ENCODE measurements at places on chromosomes 3 and 15.
A peak's percentile ranks its signal among the peaks of the same experiment; 100 is the strongest.

DNA sequence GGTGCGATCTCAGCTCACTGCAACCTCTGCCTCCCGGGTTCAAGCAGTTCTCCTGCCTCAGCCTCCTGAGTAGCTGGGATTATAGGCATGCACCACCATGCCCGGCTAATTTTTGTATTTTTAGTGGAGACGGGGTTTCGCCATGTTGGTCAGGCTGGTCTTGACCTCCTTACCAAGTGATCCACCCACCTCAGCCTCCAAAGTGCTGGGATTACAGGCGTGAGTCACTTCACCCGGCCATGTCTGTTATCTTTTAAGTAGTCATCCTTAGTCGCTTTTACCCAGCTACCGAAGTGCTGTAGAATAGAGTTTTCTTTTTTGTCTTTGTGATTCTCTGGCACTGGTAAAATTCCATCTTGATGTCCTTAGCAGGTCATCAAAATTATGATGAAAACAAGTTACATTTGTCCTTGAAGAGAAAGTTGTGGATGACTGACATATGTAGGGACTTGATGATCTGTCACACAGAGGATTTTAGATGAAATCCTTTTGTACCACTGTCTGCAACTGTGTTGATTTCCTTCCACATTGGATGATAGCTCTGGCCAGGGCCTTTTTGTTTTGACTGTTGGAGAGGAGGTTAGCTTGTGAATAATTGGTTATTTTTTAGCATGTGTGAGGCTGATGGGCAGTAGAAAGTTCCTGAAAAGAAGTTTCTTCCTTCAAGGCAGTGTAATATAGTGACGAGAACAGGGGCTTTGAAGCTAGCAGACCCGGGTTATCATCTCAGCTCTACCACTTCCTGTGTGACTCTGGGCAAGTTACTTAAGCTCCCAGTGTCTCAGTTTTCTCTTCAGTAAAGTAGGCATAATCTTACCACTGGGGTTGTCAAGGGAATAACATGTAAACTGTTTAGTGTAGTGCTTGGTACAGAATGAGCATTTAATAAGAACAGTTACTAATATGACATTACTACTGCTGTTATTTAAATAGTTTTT, 18.8 kb downstream of the ATG7 start:
- DNase-seq: no peak

DNA sequence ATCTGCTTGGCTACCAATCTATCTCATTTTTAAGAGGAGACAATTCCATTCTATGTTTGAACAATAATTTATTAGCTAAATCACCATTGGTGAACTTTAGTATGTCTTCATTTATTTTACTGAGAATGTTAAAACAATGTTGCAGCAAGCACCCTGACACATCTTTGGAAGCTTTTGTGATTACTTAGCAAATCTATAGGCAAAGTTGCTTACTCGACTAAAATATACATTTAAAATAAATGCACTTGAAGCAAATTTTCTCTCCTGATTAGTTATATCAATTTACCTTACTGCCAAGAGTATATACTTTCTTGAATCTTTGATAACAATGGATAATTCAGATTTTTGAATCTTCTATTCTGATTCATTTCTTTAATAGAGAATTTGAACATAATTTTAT, 29.8 kb upstream of the PLSCR1 start:
- DNase-seq: no peak

- DNase-seq: no peak
Measured at GRCh38 chr3:30440147-30440604, 166.2 kb upstream of the TGFBR2 start.

- no peak for DNase-seq
Measured at GRCh38 chr3:119219069-119219468, 21.6 kb downstream of the B4GALT4 start.

DNA sequence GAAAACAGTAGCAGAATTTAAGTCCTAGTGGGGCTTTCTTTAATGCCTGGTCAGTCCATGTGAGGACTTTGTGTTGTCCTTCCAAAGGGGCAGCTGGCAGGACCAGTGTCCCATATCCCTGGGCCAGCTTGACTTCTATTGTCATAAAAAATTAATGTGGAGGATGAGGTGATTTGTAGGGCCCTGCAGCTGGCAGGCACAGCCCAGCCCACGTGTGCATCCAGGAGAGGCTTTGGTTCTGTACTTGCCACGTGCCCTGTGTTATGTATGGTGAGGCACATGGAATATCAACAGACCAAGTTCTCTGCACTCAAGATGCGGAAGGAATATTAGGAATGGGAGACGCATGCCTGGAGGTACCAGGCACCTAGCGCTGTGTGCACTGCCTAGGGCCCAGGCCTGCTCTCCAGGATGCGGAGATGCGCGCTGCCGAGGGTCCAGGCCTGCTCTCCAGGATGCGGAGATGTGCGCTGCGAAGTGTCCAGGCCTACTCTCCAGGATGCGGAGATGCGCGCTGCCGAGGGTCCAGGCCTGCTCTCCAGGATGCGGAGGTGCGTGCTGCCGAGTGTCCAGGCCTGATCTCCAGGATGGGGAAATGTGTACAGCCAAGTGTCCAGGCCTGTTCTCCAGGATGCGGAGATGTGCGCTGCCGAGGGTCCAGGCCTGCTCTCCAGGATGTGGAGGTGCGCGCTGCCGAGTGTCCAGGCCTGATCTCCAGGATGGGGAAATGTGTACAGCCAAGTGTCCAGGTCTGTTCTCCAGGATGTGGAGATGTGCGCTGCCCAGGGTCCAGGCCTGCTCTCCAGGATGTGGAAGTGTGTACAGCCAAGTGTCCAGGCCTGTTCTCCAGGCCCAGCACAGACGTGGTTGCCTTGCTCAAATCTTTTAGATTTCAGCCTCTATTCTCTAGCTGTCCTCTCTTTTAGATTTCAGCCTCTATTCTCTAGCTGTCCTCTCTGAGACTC, 183.3 kb upstream of the ROPN1 start:
- DNase-seq: no peak

DNA sequence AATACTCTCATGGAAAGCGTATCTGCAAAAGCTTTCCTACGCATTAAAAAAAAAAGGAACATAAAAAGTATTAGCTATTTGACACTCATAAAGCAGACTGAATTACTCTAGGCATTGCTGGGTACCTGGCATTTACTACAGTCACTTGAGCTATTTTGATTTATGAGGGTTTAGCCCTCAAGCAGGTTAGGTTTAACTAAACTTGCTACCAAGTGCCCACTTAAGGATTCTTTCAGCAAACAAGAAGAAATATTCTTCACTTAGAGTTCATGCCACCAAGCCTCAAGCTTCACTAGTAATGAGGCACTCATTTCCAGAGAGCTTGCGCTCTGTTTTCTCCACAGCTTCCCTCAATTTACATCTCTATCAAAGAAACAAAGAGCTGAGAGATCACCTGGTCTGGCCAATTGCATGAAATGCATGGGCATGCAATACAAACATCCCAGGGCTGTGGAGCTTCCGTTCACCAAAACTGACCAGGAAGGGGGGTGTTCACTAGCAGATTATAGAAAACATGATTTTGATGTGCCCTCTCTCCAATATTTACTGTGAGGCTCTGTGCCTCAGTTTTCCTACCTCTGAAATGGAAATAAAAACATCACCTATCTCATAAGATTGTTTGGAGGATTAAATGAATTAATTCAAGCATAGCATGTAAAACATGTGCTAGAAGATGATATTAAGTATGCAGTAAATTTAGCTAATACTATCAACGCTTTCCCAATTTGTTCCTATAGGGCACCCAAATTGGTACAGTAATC, 217.3 kb downstream of the RORA start:
- DNase-seq: peak; percentile 45

Measured in H7 (cell line).